ENCODE measurements at places on chromosomes 12 and 14. TPM values are rescaled to one million over a fixed set of nuclear protein-coding genes. Genes with fewer than 3 reads are reported as not detected.

GRCh38 chr12:18689771-18690170 is 48.0 kb downstream of the PLCZ1 start:
- no peak for DNase-seq

- DNase-seq = no peak
These were observed 76.0 kb downstream of the C12orf75 start for GRCh38 chr12:105406497-105406896.

- DNase-seq = peak; percentile 34
These were observed 57.8 kb downstream of the GALNT16 start for GRCh38 chr14:69317780-69318179.

- no peak for DNase-seq
These were observed 11.4 kb downstream of the CAND1 start for GRCh38 chr12:67280572-67280971.

- no peak for DNase-seq
These were observed 50.9 kb downstream of the IGF1 start for GRCh38 chr12:102429211-102430154.

DNA sequence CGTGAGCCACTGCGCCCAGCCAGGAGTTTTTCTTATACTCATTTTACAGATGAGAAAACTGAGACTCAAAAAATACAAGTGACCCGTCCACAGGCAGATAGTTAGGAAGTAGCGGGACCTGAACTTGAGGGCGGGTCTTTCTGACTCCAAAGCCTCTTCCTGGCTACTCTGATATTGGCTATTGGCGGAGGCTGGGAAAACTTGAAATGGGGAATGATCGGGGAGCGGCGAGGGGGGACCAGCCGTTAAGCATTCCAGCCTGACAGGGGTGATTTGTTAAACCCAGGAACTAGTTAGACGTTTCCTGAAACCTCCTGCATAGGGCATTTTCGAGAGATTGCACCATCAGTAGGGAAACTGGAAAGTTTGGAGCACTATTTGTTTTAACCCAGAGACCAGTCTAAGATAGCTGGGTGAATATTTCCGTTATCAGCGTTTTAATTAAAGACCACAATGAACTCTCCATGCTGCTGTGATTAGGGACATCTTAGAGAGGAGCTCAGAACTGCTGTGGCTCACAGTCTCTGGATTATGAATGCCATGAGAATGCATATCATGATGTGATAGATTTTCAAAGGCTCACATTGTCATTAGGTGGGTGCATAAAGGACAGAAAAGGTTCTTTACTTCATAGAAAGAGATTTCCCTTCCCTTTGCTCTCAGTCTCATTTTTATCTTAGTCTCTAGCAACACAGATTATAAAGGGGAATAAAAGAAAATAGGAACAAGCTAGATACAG is 2.5 kb downstream of the NR1H4 start:
- DNase-seq = no peak

GRCh38 chr14:63286071-63286470 is 32.7 kb downstream of the GPHB5 start:
- no peak for DNase-seq

DNA sequence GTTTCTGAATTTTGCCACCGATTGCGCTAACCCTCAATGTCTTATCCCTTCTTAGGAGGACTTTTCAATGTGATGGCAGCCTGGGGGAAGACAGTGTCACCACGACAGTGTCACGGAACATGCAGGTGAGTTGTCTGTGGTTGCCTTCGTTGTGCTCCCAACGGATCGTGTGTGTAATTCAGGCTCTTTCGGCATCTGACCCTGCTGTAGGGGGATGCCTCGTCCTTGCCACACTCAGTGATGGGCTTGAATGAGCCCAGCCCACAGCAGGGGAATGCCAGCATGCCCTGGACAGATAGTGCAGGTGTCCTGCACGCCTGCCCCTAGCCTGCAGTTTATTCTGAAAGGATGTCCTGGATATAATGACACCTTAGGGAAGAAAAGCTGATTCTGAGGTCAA is 123.8 kb upstream of the RTL1 start:
- DNase-seq = no peak

GRCh38 chr14:21048638-21049037 is 6.5 kb downstream of the RNASE7 start:
- DNase-seq = no peak

The CCDC196 gene
- total RNA-seq = not detected

The HOXC12 gene
- 1.9 TPM for total RNA-seq

The ZNF385A gene
- 0.89 TPM for total RNA-seq

The KRT74 gene
- total RNA-seq = not detected

The CCNK gene
- 7.9 TPM for total RNA-seq

The CD69 gene
- not detected for total RNA-seq

The DNAJC22 gene
- 3.1 TPM for total RNA-seq

The KLHL33 gene
- total RNA-seq = not detected

The IQSEC3 gene
- total RNA-seq = not detected

Measured in MG63 (cell line).